ENCODE measurements at places on chromosomes 6 and 20. TPM values are rescaled to one million over a fixed set of nuclear protein-coding genes. Genes with fewer than 3 reads are reported as not detected.

DNA sequence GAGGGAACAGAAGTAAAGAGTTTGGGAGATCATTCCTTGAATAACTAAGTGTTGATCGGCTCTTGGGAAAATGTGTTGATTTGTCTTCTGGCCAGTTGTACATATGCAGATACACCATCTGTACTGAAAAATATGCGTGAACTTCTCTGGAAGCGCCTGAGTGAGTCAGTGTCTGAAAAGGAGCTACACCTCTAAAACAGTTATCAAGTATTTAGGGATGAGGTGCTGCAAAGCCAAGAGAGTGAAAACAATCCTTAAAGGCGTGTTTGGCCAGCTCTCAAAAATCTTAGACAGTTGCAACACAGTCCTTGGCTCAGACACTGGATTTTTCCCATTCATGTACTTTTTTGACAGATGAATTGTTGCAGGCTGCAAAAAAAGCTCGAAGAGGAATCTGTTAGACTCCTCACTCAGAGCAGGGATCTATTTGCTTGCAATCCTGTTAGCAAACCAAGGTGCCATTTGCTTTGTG lies 61.3 kb downstream of the BMP6 start:
- no peak for DNase-seq

DNA sequence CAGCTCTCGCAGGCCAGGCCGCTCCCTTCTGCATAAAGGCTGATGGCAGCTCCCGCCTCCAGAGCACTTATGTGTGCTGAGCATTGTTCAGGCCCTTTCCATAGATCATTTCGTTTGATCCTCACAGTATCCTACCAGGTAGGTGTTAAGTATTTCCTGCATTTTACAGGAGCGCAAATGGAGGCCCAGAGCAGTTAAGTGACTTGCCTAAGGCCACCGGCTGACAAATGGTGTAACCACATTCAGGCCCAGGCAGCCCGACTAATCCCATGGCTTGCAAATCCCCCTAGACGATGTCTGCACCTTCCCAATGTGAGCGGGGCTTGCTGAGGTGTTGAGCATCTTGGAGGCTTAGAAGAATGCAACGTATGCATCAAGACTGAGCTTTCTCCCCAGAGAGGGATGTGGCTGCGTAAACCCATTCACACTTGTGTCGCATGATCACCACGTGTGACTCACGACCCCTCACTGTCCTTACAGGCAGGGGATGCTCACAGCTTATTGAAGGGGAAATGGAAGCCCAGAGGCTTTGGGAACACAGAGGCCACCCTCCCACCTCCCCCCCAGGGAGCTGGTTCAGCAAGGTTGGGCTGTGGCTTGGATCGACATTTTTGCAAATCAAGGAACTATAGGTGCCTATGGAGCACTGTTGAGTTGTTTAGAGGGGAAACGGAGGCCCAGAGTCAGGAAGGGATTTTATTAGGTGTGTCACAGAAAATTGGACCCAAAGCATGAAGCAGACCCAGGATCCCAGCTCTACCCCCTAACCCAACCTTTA lies 7.0 kb downstream of the BPIFB2 start:
- DNase-seq = no peak

DNA sequence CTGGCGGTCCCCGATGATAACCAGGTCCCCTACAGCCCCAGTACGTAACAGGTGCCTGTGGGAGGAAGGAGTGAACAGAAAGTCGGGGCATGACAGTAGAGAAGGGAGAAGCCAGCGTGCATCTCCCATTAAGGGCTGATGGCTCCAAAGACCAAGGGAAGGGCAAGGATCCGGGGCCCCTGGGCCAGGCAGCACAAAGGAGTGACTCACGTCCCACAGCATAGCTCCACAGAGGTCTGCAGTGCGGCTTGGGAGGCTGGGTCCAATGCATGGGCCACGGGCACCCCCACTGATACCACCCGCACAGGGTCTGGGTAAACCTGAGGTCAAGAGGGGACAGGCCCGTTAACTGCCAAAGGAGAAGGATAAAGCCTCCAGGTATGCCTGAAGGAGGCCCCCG lies 10.3 kb downstream of the AARS2 start:
- no peak for DNase-seq

DNA sequence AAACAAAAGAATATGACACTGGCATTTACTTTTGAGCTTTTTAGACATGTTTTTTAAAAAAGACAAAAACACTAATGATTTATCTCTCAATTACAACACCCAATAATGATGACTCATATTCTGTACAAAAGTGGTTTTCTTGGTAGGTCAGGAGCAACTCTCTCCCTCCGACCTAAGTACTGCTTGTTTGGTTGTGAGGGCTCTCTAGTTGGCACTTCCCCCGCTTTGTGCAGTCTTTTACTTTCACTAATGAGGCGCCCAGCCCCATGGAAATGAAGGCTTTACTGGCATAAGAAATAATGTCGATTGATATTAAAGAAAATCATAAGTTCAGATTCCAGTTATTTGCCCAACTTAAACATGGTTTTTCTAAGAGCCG lies 1.3 kb downstream of the KPNA5 start:
- DNase-seq = no peak

- no peak for DNase-seq
Observed at GRCh38 chr20:13302647-13303450, 81.8 kb downstream of the ISM1 start.

DNA sequence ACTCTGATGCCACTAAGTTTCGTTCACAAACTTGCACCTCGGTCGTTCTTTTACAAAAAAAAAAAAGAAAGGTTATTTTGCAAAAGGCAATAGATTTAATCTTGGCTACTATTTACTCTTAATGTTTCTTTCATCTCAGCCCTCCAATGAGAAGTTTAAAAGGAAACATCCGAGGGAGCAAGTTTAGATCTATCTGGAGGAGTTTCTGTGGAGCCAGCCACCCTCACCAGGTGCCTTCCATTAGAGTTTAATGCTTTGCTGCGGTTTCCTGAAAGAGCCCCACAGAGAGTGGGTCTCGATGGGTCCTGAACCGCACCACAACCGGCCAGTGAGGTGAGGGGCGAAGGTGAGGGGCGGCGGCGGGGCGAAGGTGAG lies 632 bp downstream of the PRKN start:
- DNase-seq = no peak

GRCh38 chr6:58198301-58198700 lies 880.9 kb downstream of the PRIM2 start:
- DNase-seq = no peak

DNA sequence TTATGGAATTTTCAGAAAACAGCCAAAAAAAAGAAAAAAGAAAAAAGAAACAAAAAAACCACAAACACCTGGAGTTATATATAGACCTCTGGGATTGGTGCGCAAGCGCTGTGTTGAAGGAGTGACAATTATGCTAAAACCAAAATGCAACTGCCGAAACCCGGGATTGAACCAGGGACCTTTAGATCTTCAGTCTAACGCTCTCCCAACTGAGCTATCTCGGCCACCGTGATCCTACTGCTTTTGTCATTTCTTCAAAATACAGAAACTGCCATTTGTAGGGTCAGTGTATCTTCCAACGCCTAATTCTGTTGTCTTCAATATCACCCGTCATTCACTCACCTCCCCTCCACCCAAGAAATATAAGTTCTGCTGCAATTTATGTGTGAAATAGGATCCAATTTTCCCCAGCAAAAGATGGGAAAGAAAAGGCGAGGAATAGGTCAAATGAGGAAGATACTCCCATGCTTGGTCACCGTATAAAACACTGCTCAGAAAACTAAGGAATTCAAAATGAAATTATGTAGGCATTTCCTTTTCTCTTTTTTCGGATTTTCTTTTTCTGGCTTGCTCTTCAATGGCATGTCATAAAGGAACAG lies 116.0 kb downstream of the TRIM27 start:
- DNase-seq = no peak

DNA sequence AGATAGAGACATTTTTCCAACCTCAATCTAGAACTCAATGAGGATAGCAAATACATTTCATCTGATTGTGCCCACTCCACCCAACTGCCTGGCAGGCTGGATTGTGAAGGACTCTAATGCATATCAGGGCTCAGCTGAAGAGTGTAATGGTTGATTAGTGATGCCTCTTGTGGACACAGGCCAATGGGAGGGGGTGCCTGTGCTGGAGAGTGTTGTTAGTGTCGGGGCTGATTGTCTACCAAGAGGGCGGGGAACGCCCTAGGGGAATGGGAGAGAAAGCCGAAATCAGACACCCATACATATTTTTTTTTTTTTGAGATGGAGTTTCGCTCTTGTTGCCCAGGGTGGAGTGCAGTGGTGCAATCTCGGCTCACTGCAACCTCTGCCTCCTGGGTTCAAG lies 103.7 kb upstream of the SALL4 start:
- no peak for DNase-seq

- no peak for DNase-seq
Observed at GRCh38 chr6:134254118-134254517, 63.8 kb downstream of the SGK1 start.

DNA sequence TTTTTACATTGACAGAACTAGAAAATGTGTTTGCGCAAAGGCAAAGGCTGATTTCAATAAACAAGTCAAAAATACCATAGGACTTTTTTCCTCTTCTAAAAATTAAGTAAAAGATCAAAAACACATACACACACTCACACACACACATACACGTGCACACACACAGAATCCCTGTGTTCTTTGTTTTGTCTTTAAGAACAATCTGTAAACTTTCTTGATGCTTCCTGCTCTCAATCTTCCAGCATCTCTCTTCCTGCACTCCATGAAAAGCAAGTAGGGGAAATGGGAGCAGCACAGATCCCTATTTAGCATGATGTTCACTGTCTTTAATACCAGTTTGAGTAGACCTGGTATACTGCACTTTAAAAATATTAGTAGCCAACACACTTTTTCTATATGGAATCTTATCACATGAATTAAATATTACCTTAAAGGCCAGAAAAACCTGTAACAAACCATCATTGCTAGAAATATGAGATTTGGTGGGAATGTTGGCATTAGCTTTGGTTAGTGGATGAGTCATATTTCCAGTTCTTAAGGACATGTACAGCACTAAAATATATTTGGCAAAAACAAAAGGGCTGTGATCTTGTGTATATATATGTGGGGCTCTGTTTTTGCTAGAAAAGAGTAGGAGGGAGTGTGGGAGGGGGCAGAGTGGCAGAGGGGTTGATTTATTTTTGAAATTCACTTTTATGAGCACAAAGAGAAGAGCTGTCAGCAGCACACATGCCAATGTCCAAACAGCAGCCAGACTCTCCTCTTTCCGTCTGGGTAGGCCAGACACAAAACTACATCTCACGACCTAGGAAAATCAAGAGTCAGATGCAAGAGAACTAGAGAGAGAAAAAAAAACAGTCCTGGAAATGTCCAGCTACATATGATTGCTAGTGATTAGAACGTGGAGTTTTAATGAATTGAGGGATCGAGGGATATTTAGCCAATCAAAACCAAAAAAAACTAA lies 4.6 kb downstream of the PTPRK start:
- no peak for DNase-seq

GRCh38 chr6:44395501-44395900 lies 8.0 kb downstream of the CDC5L start:
- DNase-seq = no peak

- DNase-seq = no peak
Observed at GRCh38 chr20:54263116-54263690, 55.3 kb downstream of the PFDN4 start.

DNA sequence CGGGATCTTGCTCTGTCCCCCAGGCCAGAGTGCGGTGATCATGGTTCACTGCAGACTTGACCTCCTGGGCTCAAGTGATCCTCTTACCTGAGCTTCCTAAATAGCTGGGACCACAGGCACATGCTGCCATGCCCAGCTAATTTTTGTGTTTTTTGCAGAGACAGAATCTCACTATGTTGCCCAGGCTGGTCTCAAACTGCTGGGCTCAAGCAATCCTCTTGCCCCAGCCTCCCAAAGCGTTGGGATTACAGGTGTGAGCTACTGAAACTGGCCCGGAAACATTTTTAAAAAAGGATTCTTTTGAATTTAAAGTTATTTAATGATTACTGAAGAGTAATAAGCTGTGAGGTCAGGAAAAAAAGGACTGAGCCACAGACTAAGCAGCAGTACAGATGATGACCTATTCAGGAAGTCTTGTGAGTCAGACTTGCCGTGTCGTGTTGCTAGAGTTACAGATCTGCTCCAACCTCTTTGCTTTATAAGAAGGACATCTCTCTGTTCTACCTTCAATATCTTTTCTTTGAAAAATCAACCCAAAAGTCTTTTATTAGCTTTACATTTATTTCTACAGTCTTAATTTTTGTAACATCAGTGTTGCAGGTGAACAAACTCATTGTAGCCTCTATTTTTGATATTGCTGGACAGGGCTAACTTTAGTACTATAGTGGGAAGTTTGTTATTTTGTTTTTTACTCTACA lies 108.7 kb downstream of the NCOA3 start:
- no peak for DNase-seq

- DNase-seq = no peak
Observed at GRCh38 chr20:2469991-2470422, 582 bp downstream of the SNRPB start.

GRCh38 chr6:111157412-111157811 lies 70.1 kb downstream of the SLC16A10 start:
- no peak for DNase-seq

DNA sequence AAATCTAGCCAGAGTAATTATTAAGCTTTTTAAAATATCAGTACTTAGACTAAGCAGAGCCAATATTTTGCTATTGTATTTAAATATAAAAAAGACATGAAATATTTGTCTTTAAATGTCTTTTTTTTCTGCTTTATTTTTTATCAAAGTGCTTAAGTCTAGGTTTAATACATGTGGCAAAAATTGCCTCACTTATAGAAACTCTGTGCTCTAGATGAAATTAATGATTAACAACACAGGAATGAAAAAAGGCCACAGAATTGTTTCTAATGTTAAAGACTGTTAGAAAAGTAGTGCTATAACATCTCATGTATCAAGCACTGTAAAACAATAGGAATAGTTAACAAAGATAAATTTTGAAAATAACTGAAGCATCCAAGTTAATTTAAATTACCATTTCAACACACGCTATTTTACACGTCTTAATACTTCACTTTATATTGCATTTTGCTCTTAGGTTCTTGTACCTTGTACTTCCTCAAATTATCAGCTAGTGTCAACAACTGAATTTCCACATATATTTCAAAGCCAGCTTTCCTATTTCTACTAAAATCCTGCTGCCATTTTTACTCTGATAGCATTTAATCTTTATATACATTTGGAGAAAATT lies 1515.1 kb downstream of the HACE1 start:
- DNase-seq = no peak

GRCh38 chr6:28408076-28408802 lies 8.7 kb upstream of the ZSCAN12 start:
- no peak for DNase-seq

The C20orf141 gene
- total RNA-seq = not detected

The SLC2A10 gene
- 2.8 TPM for total RNA-seq

The OPRM1 gene
- total RNA-seq = not detected

The OR10C1 gene
- total RNA-seq = not detected

The DACT2 gene
- total RNA-seq = 2.3 TPM

The FUCA2 gene
- 44.5 TPM for total RNA-seq

The KIAA0408 gene
- total RNA-seq = 2.2 TPM

The FAXC gene
- 0.49 TPM for total RNA-seq

The SLC17A3 gene
- not detected for total RNA-seq

The DEFB132 gene
- total RNA-seq = not detected

The LIN28B gene
- not detected for total RNA-seq

The TNNC2 gene
- total RNA-seq = 0.33 TPM

Measured in left ventricle myocardium inferior (tissue), 1 donor.